Stimulated activated CD4-positive, alpha-beta T cell treated with anti-CD3 and anti-CD28 coated beads, Interleukin-2, amount 100 ng/mL, for 24 hours (primary cell): ENCODE measurements at places on chromosomes 6 and 20.

DNA sequence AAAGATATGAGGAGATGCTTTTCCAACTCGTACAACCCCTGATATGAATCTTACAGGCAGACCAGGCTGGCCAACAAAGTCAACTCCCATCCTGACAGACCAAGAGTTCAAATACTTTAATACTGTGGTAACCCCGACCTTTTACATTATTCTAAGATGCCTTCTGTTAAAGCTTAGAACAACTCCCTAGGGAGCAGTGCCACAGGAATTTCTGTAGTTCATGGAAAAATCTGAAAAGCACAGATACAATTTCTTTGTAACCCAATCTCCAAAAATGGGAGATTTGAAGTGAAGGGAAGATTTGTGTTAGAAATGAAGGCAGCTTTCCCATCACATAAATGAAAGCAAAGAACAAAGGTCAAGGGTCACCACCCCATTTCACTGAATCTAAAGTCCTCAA lies 151.3 kb upstream of the BEND6 start:
- no peak for DNase-seq

DNA sequence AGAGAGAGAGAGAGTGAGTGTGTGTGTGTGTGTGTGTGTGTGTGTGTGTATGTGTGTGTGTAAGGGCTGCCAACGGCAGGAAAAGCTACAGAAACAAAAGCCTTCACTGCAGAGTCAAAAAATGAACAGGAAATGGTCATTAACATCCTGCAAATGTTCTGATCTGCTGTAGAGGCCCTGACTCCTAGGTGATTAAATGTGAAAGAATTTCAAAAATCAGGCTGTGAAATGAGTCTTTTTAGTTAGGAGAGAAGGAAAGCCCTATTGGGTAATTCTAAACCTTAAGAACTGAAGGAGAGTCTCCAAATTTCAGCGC lies 166.5 kb upstream of the MYLIP start:
- DNase-seq: no peak

DNA sequence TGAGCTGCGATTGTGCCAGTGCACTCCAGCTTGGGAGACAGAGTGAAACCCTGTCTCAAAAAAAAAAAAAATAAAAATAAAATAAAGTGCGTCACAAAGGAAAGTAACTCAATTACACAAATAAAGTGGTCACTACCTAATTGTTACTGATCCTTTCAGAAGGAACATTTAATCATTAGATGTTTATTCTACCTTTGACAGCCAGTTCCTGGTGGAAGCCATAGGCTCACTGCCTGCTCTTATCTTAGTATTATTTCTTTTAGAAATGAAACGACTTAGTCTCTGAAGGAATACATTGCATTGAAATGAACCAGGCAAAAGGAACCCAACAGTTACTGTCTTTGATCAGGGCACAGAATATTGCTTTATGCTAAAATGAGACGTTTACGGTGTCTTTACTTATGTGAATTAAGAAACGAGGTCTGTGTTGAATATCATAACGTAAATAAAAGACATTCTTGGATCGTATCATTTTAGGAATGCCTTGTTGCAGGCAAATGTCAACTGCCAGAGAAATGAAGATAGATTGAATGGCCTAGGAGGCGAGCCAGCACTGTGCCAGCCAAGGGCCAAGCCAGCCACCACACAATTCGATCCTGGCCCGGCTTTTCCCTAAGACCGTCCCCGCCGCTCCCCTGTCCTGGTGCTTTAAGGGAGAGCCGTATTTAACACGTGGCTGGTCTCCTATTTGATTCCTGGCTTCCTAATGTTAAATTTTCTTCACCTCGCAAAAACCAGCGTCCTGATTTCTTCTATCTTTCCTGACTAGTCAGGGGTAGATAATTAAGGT lies 136.7 kb upstream of the GMDS start:
- DNase-seq: no peak

DNA sequence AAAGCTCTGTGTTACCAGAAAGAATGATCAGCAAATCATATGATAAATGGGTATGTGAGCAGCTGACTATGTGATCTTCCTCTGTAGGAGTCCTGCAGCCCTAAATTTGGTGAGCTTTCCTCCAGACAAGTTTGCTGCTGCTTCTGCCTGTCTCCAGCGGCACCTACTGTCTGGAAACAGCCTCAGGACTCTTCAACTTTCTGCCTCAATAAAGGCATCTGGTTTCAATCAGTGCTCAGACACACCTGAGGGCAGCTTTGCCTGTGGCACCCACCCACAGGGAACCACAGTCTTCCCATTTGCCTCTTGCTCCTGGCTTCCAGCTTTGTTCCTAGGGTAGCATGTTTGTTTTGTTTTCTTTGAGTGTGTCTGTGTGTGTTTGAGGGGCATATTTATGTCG lies 727.9 kb upstream of the MAN1A1 start:
- DNase-seq: no peak

GRCh38 chr6:108464418-108465097 lies 96.2 kb upstream of the FOXO3 start:
- DNase-seq: no peak
